ENCODE measurements at places on chromosomes 1 and 21.

DNA sequence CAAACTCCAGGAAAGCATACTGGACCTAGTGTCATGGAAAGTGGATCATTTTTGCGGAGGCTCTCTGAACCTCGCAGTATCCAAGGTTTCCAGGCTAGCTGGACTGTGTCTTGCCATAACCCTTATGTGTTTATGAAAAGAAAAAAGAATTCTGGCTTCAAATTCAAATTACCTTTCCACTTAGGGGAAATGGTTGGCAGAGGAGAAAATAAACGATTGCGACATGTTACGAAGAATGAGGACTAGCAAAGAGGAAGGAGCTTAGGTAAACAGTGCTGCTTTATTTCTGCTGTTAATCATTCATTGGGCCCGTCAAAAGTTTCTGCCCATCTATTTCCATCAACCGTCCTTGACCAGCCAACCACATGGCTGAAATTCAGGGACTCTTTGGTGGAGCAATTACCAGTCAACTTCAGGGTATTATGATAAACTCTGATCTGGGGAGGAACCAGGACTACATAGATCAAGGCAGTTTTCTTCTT is at the start of gene C4BPA:
C4BPA (plus strand) TSS at position 342 of the 482 bp plus-strand sequence. CDS start 8,793 bp downstream, outside the sequence.
- no peak for ATAC-seq

GRCh38 chr21:16468184-16468583 is 738.4 kb downstream of the USP25 start:
- ATAC-seq: no peak

- no peak for ATAC-seq
Observed at GRCh38 chr1:47887475-47888293, 109.5 kb downstream of the TRABD2B start.

GRCh38 chr21:44496564-44497550 is 41.5 kb downstream of the LRRC3 start:
- ATAC-seq: no peak

DNA sequence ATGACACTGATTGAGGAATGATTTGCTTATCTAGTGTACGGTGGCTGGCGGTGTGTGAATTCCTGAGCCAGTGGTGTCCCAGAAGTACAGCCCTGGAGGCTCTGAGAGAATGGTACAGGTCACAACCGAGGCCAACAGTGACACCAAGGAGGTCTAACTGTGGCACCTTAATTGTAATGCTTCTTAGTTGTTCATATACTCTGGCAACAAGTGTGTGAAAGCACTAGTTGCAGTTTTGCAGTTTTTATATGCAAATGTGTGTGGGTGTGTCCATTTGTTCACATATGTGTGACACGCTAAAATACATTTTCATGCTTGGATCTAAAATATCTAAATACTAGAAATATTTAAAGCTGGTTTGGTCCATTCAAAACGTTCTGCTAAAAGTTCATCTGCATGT is 185.3 kb upstream of the FMN2 start:
- ATAC-seq: no peak

DNA sequence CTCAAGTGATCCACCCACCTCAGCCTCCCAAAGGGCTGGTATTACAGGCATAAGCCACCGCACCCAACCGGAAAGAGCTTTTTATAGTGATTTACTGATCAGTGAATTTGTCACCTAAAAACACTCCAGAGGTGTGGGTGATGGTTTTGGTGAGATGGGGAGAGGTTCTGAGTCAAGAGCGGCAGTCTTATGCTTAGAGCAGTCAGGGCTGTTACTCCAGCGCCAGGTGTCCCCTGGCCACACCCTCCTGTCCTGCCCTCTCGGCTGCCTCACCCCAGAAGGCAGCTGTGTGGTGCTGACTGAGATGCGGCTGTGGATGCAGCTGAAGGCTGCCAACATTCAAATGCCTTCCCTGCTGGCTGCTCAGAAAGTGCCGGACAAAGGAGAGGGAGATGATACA is 94.5 kb upstream of the LPGAT1 start:
- ATAC-seq: no peak

GRCh38 chr1:194931166-194931565 is 1677.1 kb downstream of the KCNT2 start:
- ATAC-seq: no peak

GRCh38 chr1:220990427-220991339 is 111.4 kb downstream of the HLX start:
- peak; percentile 68 for ATAC-seq

DNA sequence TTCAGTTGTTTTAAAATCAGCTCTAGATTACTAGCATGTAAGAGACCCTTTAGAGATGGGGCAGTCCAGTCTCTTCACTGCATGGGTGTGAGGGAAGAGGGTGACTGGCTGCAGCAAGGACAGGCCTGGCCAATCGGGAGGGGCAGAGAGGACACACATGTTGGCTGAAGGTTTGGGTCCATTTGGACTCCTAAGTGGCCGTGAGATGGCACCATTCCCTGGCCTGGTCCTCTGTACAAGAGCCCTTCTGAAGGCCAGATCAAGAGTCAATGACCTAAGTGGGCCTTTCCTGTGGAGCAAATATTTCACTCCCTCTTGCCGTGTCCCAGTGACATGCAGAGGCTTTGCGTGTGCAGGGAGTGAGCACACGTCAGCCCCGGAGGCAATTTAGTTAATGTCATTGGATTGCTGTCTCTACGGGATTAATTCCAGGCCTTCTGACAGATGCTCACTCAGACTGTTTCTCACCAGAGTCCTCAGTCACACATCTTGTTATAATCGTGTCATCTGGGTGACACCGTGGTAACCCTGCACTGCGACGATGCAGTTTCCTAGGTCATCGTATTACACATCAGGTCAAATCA is 613.0 kb downstream of the NPHP4 start:
- no peak for ATAC-seq

DNA sequence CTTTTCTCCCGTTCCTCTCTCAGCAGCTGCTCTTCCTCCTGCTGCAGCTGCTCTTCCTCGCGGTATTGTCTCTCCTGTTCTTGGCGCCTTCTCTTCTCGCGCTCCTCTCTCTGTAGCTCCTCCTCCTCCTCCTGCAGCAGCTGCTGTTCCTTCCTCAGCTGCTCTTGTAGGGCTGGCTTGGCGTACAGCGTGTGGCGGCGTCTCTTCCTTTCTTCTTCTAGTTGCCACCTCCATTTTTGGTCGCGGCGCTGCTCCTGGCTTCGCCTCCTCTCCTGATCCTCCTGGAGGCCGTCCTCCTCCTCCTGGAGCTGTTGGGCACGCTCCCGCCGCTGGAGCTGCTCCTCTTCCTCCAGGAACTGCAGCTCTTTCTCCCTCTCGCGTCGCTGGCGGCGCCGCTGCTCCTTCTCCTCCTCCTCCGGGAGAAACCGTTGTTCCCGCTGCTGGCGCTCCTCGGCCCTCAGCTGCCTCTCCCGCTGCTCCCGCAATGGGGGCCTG is 4.8 kb downstream of the TCHH start:
- peak; percentile 60 for ATAC-seq

DNA sequence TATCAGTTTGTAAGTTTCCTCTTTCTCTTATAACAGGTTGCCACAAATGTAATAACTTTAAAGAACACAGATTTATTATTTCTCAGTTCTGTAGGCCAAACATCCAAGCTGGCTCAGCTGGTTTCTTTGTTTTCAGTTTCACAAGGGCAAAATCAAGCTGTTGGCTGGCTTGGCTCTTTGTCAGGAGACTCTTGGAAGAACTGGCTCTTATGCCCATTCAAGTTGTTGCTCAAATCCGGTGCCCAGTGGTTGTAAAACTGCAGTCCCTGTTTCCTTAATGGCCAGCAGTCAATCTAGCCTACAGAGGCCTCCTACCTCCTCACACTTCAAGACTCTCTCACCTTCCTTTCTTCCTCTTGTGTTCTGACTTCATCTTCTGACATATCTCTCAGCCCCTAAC is 1171.0 kb downstream of the MRPL39 start:
- ATAC-seq: no peak

- ATAC-seq: no peak
Observed at GRCh38 chr1:201226178-201226514, 35.5 kb downstream of the IGFN1 start.

DNA sequence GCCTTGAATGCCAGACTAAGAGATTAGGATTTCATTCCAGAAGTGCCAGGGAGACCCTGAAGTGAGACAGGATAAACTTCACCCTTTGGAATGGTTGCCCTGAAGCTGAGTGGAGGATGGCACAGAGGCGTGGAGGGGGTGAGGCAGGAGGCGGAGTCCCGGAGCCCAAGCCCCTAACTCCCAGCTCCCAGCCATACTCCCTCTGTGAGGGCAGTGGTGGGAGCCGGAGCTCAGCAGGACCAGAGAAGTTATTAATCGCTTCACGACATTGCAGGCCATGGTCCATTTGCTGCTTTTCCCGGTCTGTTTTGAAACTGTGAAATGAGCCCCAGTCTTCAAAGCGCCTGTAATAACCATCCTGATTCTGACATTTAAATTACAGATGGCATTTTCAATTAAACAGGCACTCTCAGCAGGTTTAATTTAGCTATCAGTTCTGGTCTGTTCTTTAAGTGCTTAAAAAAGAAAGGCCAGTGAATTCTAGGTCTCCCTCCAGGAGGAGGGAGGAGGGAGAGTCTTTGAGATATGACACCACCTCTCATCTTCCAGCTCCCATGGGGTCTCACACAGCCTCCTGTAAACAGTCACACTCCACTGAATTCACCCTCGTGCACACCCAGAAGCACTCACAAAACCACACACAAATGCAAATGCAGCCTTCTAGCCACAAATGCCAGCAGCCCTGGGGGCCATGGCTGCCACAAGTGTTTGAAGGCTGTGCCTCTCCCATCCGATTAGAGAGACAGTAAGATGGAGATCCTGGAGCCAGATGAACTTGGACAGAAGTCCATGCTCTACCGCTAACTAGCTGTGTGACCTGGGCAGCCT is 19.6 kb downstream of the FBXO2 start:
- no peak for ATAC-seq

DNA sequence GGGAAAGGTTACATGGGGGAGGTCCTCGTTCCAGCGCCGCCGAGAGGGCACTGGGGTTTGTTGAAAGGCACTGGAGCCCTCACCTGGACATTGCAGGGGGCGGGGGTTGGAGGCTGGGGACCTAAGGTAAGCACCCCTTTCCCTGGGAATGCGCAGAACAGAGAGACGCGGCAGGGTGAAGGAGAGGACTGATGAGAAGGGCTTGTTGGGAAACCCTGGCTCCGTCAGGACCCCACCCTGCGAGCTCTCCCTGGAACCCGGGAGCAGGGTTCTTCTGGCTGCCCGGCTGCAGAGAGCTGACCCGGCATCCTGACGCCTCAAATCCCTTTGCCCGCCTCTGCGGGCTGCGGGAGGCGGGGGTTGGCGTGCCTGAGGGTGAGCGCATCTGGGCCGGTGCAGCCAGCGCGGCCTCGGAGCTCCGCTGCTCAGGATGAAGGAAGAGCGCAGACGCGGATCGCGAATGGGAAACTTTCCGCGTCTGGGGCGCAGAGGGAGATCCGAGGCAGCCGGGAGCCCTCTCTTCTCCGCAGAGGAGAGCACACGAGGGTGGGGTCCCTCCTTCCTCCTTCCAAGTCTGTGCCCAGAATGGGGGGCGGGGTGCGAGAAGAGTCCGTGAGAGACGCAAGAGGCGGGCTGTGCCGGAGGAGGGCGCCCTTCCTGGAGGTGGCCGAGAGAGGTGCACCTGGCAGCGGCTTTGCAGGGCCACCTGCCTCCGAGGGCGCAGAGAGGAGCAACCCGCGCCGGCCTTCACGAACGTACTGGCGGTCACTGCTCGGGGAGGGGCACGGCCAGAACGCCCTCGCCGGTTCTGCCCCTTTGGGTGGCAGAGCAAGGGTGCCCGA is 2.4 kb downstream of the IGSF21 start:
- ATAC-seq: peak; percentile 37

GRCh38 chr1:230787471-230787870 is 40.3 kb downstream of the CAPN9 start:
- no peak for ATAC-seq

- ATAC-seq: no peak
Observed at GRCh38 chr1:59972216-59972927, 45.8 kb upstream of the CYP2J2 start.

DNA sequence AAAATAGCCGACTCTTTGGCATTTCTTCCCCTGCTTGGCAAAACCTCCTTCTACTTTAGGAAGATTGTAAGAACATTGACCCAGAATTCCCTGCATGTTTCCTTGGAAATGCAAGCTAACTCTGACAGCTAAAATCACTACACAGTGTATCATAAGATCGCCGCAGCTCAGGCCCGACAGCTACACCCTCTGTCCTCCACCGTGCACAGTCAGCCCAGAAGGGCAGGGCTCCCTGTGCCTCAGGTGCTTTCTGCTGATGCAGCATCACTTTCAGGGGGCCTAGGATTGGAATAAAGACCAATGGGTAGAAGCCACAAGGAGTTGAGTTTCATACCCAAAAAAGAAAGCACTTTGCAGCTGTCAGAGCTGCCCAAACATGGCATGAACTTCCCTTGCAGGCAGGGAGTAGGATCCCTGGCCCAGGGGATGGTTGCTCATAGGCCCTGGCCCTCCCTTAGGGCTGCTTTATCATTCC is 145.3 kb downstream of the SEC16B start:
- ATAC-seq: no peak

DNA sequence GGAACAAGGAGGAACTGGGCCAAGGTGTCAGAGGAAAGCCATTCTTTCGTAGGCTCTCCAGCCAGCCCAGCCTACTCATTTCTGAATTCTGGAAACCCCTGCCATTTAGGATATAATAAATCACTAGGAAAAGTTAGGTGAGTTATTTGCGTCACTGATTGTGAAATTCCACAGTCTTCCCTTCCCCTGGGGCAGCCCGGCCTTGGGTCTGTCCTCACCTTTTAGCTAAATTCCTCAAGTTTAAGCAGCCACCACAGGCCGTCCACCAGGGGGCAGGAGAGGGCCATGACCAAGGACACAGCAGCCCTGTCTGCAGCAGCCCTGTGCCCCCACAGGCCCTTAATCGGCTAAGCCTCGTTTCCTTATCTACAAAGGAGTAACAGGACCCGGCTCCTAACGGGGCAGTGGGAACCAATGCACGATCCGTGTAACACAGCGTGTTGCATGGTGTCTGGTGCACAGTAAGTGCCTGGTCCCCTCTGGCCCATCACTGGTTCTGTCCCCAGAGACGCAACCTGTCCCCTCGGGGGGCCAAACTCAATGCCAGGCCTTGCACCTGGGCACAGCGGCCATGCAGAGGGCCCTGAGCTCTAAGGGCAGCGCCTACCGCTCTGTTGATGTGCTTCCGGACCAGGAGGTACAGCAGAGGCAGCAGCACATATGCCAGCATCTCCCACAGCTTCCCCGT is 18.1 kb downstream of the GPR157 start:
- ATAC-seq: peak; percentile 96

DNA sequence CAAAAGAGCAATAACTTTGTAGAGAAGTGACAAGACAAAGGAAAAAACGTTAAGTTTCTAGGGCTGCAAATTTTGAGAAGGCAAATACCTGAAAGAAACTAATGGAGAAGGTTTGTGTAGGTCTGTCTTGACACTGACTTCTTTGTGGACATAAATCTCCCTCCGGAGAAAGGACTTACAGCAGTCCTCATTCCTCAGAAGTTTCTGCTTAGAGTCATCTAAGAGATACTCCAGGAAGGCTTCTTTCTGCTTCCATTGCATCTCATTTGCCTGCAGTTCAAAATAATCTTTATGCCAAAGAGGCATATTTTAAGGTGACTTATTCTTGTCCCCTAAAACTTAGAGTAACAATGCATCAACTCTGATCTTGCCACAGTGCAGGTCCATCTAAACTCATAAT is 4.4 kb upstream of the C4BPB start:
- ATAC-seq: peak; percentile 40
